ENCODE measurements at places on chromosomes 7 and 10.

GRCh38 chr10:24462889-24463552, 254.1 kb downstream of the KIAA1217 start:
- no peak for DNase-seq

DNA sequence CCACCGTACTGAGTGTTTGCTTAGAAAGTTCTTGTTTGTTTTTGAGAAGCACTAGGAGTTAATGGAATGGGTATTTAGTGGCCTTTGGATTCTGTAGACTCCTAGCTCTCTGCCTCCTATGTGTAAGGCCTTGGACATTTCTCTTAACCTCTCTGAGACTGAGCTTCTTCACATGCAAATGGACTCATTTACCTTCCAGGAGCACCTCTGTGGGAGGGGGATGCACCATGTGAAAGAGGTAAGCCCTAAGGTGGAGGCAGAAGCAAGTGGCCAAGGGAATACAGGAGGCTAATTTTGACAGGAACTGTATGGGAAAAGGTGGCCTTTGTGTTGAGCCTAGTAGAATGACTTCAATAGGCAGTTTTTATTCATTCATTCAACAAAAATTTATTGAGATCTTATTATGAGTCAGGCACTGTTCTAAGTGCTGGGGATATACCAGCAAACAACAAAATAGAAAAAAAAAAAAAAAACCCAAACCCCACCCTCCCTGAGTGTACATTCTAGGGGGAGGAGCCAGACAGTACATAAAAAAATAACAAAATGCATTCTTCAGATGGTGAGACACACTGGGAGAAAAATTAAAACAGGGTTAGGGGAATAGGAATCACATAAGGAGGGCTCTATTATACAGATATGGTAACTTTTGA, 9.2 kb upstream of the EPHA1 start:
- DNase-seq, result no peak

DNA sequence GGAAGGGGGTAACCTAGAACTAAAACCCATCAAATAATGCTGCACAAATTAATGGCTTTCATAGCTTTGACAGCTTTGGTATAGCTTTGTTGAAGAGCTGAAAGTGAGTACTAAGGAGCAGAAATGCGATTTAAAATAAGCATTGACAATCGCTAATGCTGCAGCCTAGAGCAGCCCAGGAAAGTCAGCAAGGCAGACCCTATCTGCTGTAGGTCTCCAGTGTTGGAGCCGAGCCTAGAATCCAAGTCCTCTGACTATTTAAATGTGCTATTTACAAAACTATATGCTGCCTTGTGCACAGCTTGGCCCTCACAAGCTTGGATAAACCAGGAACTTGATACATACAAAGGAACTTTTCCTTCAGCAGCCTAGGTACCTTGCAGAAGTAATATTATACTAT, 64.9 kb upstream of the ASAH2 start:
- no peak for DNase-seq

DNA sequence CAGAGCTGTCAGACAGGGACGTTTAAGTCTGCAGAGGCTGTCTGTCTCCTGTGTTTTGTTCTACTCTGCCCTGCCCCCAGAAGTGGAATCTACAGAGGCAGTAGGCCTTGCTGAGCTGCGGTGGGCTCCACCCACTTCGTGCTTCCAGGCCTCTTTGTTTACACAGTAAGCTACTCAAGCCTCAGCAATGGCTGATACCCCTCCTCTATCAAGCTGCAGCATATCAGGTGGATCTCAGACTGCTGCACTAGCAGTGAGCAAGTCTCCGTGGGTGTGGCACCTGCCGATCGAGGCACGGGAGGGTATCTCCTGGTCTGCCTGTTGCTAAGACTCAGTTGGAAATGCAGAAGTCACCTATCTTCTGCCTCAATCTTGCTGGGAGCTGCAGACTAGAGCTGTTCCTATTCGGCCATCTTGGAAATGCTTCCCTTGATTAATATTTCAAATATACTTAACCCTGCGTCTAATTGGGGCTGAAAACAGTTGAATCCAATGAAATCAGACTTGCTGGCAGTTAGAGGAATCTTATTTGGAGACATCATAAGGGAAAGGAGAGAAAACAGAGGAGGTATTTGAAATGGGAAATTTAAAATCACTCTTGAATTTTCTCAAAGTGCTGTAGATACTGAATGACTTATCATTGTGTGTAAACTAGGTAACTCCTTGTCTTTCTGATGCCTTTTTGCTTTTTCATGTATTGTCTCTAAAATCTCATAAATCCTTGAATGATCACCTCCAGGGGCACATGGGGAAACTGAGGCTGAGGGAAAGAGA, 13.8 kb upstream of the CYP3A5 start:
- DNase-seq, result no peak

DNA sequence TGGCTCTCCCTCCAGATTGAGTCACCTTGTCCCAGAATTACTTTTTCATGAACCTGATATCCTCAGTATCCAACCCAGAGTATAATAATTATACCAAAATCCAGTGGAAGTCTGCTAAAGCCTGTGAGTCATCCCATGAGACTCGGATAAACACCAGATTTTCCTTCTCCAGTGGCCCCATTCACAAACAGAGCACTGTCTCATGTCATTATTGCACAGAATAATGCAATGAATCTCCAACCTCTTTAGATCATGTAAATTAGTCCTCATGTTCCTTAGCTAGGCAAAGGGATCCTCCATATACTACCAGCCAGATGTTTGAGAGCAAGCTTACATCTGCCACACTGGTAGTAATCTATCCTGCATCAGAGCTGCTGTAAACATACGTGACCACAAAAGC, 89.0 kb downstream of the AMPH start:
- DNase-seq, result no peak

DNA sequence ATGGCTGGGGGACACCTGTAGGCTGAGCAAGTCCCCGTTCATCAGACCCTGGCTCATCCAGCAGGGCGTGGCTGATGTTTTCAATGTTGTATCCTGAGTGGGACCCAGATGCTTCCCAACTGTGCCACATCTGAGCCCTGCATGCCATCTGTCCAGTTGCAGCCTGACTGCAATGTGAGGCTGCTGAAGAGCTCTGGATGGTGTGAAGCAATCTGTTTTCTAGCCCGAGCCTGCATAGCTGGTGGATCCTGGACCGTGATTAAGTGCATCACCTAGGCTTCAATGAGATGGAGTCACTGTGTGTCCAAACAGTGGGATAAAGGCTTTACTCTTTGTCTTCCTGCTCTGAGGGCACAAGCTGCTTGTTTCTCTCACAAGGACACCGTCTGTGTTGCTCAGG, 99.8 kb downstream of the TCF7L2 start:
- no peak for DNase-seq

DNA sequence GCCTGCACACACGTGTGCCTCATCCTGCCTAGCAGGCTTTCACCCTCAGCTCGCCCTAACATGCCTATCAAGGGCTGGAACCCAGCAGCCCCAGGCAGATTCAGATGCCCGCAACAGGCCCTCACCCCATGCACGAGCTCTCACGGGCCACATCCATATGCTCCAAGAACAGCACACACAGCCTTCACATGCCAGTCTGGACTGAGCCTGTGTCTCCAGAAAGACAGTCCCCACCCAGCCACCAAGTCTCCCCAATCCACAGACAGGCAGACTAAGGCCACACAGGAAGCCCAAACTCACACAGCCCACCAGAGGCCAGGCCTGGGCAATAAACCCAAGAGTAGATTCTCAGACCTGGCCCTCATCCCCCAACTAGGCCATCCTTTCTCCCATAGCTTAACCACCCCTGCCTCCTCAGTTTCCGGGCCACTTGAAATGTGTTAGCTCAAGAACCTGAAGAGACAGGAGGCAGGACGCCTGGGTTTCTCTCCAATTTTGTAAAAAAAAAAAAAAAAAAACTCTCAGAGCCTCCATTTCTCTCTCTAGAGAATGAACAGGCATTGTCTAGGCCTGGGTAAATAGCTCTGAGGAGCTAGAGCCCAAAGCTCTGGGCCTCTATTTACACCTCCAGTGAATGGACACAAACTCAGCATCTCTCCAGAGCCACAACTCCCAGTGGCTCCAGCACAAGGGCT, 6.8 kb downstream of the LDB1 start:
- DNase-seq, result no peak

DNA sequence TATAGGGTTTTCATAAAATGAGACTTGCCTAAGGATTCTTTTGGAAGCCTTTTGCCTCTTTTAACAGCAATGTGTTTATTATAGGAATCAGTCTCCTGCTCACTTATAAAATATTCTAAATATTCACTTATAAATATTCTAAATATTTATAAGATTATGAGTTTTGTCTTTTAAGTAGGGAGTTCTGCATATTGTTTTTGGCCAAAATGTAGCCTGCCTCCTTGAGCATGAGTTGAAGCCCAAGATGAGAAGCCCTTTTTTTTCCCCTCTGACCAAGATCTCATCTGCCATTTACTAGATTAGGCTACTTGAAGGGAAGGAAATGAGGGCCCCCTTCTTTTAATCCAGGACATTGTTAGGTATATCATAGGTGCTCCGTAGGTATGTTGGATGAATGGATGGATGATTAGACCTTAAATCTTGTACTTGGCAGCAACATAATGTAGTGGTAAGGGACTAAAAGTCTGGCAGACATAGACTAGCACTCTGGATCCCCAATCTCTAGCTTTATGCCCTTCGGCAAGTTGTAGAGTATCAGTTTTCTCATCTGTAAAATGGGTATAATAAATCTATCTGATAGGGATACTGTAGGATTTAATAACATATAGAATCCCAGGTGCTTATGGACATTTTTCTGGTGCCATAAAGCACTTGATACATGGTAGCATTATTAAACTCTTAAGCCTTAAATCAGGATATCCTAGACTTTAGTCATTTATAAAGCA, 59.1 kb downstream of the ARID5B start:
- no peak for DNase-seq

DNA sequence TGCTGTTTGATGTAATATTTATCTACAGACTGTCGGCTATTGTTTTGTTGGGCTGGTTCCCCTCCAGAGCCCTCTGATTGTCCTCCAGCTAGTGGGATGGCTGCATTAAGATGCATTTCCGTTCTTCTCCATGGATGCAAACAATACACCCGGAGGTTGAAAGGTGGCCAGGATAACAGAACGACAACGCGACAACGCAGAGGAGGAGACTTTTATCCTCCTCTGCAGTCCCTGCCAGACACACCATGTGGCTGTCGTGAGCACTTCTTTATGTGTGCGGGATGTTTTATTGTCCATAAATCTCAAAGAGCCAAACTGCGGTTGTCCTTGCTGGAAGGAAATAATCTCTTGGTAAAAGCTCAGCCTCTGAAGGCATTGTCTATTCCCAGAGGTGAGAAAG, 39.1 kb upstream of the TCERG1L start:
- DNase-seq, result no peak

GRCh38 chr7:111098011-111098925, 7.3 kb downstream of the LRRN3 start:
- DNase-seq, result no peak

DNA sequence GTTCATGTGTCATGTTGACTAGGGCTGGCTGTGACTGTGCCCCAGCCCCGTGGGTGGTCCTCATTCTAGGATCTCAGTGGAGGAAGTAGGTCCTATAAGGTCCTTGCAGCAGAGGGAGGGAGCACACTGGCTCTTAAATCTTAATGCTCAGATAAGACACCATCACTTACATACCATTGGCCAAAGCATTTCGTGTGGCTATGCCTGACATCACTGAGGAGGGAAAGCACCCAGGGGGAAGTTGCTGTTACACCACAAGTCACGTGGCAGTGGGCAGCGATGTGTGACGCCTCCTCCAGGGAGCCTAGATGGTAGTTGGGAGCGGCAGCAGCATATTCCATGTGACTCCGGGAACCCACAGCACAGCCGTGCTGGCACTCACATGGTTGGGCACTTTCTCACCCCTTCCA, 224.7 kb upstream of the SH2B2 start:
- no peak for DNase-seq

Data from activated CD8-positive, alpha-beta memory T cell treated with anti-CD3 and anti-CD28 coated beads for 1 hour (primary cell).